ENCODE measurements at places on chromosomes 2 and 18.

DNA sequence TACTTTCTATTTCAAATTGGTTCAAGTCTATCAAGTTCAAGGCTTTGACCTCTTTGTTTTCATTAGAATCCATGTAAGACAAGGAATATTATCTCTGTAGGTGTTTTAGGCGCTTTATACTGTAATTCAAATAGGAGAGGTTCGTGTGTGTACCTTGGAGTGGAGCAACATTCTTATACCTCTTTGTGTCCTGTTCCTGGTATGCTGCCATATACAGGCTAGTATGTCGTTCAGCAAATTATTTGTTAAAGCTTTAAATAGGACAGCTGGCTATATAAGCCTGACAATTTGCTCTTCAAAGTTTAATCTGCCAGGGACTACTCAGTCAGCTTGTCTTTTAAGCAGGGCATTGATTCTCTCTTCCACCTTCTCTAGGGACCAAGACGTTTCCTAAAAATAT lies 31.1 kb upstream of the SPAG16 start:
- no peak for DNase-seq

DNA sequence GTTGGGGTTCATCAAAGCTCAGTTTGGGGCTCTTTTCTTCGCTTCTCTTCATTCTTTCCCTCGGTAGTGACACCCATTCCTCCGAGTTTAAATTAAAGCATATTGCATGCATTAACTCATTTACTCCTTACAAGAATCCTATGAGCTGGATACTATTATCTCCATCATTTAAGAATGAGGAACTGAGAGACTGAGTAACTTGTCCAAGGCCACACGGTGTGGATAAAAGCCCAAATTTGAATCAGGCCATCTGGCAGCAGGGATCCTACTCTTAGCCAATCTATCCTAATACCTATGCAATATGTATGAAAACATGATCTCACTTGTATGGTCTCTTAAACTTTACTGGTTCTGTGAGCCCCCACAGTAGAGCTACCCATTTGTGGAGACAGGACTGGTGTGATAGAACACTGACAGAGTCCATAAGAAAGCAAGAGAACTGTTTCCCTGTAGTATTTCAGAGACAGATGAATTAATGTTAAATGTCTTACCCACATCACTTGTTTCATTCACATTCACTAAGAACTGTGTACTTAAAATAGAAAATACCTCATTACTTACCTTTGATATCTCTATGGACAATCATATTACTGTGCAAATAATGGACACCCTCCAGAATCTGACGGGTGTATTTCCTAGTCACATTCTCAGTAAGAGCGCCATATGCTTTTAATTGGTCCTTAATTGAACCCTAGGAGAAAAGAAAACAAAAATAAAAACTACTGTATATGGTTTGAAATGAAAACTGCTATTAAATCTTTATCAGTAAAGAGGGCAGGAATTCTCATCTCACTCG lies 20.4 kb upstream of the ERCC3 start:
- no peak for DNase-seq

- DNase-seq: no peak
Observed at GRCh38 chr18:24381126-24381525, 16.5 kb downstream of the OSBPL1A start.

DNA sequence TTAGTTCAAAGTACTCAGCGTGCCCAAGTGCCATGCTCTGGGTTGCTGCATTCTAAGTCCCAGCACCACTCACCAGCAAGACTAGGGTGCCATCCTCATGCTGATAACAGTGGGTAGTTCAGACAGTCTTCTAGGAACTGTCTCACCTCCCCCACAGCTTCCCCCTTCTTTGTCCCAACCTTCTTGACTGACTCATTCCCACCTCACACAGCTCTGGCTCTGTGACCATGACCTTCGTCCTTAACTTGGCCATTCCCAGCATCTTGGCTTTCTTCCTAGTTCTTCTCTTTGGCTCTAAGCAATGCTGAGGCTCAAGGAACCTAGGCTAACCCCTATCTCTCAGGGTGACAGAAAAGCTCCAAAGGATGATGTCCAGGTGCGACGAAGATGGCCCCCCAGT lies 20.0 kb upstream of the CXCR4 start:
- no peak for DNase-seq

- no peak for DNase-seq
Observed at GRCh38 chr2:32940316-32940997, 6.3 kb upstream of the LTBP1 start.

DNA sequence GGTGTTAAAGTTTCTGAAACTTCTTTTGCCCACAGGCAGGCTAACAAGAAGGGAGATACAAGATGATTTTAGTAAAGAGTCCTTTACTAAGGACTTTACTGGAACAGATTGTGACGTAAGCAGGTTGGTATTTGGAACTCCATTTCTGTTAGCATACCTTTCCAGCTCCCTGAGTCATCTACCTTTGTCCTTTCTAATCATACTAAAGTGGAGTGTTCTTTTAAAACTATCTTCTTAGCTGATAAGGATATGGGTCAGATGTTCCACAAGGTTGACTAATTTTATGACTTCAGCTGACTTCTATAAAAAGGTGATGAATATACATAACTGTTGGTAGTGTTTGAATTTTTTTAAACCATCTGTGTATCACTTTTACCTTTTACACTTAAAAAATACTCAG lies 21.1 kb downstream of the UGP2 start:
- no peak for DNase-seq

DNA sequence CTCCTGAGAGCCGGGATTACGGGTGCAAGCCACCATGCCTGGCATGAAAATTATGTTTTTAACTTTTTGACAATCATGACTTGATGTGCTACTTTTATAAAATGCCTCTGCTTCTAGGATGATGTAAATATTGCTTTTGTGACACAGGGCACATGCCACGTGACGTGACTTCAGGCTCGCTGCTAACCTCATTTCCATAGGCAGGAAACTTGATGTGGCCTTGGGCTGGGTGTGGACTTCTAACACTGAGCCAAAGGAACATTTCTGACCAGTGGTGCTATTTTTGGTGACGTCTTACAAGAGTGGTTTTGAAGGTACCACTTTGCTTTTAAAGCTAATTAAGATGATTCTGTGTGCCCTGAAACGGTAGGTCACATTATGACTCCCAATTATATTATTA lies 34.2 kb upstream of the THOC1 start:
- DNase-seq: no peak

GRCh38 chr2:129829588-129829987 lies 149.9 kb upstream of the RAB6C start:
- no peak for DNase-seq

- DNase-seq: peak; percentile 43
Observed at GRCh38 chr2:13006829-13007717, 290.3 kb downstream of the TRIB2 start.

GRCh38 chr2:11044201-11044600 lies 111.1 kb upstream of the SLC66A3 start:
- DNase-seq: no peak

GRCh38 chr2:105071379-105071778 lies 33.5 kb downstream of the MRPS9 start:
- DNase-seq: no peak

GRCh38 chr2:63681896-63682295 lies 93.1 kb downstream of the MDH1 start:
- DNase-seq: no peak

DNA sequence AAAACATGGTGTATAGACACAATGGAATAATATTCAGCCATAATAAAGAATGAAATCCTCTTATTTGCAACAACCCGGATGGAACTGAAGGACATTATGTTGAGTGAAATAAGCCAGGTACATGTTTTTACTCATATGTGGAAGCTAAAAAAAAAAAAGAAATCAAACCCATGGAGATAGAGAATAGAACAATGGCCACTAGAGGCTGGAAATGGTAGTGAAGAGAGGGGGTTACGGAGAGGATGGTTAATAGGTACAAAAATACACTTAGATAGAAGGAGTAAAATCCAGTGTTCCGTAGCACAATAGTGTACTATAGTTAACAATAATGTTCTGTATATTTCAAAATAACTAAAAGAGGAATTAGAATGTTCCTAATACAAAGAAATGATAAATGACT lies 12.8 kb upstream of the KIAA2012 start:
- DNase-seq: no peak

GRCh38 chr2:147845411-147845971 lies 662 bp downstream of the ACVR2A start:
- peak; percentile 24 for DNase-seq

DNA sequence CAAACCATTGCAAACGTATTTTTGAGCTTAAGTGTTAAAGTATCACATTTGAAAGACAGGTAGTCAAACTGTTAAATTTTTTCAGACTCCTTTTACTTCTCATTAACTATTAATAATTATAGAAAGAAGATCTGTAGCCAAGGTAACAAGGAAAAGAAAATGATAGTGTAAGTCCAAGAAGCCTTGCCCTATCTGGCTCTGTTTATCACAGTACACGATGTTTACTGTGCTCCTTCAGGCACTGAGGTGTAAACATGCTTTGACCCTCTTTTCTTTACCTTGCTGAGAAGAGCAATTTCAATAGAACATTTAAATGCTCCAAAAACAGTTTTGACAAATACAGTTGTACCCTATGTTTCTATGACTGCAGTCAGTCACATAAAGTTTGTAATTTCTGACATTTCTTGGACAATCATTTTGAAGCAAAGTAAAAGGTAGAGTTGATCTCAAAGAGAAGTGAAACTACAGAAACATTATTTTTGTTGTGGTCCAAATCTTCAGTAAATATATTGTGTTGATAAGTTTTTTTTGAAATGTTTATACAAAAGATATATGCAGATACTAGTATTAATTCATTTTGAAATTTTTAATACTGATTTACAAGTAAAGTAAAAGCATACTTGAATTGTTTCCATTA lies 152.6 kb upstream of the KYNU start:
- DNase-seq: no peak

Measured in stimulated activated CD4-positive, alpha-beta T cell treated with anti-CD3 and anti-CD28 coated beads, Interleukin-12 subunit alpha, Interleukin-12 subunit beta, amount 100 ng/mL, for 24 hours (primary cell).